Gastroesophageal sphincter (tissue), 4 donors: ENCODE measurements at places on chromosomes 3 and 15. TPM values are rescaled to one million over a fixed set of nuclear protein-coding genes. Genes with fewer than 3 reads are reported as not detected.
A peak's percentile ranks its signal among the peaks of the same experiment; 100 is the strongest.

DNA sequence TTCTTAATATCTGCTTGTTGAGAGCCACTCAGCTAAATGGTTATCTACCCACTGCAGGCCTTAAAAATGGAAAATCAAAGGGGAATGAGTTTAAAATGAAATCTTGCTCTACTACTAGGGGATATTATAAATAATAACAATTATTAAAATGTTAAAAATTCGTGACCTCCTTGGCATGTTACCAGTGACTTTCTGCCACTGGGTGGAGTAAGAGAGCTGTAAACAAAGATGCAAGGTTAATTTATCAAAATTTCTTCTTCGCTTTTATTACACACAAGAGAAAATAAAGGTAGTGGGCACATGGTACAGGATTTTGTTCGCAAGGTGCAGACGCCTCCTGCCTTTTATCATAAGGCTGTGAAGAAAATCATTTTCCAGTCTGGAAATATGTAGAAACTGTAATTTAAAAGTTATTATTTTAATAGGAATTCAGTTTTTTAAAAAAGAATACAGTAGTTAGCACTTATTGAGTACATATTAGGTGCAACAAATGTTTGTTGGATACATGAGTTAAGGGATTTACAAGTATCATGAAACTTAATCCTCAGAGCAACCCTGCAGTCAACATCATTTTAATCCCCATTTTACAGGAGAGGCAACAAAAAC lies 272.6 kb downstream of the SUCLG2 start:
- ATAC-seq = no peak

DNA sequence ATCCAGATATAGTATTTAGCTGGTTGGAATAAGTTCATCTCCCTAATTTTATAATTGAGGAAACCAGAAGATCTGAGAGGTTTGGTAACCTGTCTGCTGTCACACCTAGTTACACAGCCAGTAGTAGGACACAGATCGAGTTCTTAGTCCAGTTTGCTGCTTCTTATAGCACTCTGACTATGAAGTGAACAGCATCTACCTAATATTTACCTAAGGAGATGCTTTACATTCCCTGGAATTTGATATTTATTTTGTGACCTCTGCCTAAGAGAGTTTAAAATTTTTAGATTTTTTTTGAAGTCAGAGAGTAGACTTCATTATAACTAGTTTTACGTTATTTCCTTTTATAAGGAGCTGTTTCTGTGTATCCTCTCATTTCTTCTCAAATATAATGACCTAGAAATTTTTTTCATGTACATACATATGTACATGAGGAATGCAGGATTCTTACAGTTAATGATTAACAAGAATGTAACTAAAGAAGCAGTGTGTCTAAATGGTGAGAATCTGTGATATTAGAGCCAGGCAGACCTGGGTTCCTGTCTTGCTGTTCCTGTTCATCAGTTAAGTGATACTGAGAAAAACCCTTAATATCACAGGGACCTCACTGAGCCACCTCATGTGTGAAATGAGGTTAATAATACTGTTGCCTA lies 4.3 kb downstream of the ARHGEF26 start:
- ATAC-seq = no peak

GRCh38 chr15:60784483-60785254 lies 305.7 kb upstream of the ICE2 start:
- no peak for ATAC-seq

GRCh38 chr3:129732200-129732876 lies 125.9 kb upstream of the PLXND1 start:
- no peak for ATAC-seq

DNA sequence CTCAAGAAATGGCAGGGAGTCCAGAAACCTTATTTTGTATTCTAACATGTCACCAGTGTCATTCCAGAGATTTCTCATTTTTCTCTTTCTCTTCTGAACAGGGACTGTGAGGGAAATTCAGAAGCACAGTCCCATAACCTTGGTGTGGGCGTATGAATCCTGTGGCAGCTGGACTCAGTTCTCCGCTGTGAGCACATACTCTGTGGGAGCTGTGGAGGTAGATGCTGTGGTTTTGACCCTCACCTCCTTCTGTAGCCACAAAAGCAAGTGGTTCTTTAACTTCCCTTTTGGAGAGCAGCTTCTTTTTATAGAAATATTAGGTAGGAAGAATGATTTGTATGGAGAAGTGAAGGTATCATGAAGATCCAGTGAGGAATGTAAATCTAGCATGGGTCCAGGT lies 13.4 kb downstream of the TMEM207 start:
- ATAC-seq = no peak

GRCh38 chr3:33006571-33007286 lies 55.3 kb downstream of the CCR4 start:
- no peak for ATAC-seq

DNA sequence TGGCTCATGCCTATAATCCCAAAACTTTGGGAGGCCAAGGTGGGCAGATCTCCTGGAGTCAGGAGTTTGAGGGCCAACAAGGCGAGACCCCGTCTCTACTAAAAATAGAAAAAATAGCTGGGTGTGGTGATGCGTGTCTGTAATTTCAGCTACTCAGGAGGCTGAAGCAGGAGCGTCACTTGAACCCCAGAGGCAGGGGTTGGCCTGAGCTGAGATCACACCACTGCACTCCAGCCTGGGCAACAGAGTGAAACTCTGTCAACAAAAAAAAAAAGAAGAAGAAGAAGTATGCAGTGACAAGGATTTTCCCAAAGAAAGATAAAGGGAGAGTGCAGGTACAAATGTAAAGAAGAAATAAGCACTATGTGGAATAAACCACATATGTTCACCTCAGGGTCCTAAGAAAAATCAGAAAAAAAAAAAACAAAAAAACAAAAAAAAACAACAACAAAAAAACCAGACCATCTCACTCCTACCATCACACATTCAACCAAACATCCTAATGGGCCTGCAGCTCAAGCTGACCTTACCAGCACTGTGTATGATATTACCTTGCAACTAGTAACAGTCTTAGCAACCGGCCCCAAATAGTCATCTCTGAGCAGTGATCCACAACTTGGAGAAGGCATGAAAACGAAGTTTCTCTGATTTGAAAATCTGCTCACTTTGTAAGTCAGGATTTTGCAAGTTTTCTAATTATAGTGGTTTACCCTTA lies 296.7 kb upstream of the PROK2 start:
- no peak for ATAC-seq

DNA sequence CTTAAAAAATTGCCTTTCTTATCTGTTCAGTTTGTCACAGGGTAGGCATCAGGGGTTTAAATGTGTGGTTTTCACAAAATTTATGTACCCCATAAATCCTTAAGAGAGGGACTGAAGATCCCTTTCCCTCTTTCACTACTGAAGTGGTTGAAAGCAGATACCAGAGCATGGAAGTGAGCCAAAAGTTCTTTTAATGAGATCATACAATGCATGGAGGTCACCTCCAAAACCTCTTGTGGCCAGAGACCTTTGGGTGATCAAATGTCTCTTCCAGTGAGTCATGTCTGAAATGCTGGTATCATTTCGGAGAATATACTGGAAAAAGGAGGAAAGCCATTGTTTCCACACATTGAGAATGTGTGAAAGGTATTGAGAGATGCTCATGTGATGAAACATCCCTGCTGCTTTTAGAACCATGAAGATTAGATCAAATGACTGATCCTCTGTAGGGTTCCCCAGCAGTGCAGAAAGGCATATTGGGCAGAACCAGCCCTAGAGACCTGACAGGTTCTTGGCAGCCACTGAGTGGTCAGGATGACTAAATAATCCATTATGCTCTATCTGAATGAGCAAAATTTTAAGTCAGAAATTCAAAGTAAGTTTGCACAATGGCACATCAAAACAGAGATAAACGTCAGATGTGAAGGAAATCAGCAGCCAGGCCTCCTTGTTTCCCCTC lies 165.8 kb upstream of the SLC2A2 start:
- ATAC-seq = no peak

- no peak for ATAC-seq
These were observed 39.2 kb upstream of the SPSB4 start for GRCh38 chr3:141011997-141012262.

DNA sequence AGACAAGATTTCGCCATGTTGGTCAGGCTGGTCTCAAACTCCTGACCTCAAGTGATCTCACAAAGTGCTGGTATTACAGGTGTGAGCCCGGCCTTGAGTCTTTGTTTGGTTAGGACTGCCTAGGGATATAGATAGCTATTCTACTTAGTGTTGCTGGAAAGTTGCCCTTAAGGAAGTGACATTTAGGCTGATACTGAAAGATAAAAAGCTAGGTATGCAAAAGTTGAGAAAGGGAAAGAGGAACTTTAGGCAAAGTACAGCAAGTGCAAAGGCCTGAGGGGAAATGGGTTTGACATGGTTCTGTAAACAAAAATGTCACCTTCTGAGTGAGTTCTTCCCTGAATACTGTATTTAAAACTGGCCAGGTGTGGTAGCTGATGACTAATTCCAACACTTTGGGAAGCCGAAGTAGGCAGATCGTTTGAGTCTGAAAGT lies 111.5 kb downstream of the ZNF609 start:
- ATAC-seq = no peak

DNA sequence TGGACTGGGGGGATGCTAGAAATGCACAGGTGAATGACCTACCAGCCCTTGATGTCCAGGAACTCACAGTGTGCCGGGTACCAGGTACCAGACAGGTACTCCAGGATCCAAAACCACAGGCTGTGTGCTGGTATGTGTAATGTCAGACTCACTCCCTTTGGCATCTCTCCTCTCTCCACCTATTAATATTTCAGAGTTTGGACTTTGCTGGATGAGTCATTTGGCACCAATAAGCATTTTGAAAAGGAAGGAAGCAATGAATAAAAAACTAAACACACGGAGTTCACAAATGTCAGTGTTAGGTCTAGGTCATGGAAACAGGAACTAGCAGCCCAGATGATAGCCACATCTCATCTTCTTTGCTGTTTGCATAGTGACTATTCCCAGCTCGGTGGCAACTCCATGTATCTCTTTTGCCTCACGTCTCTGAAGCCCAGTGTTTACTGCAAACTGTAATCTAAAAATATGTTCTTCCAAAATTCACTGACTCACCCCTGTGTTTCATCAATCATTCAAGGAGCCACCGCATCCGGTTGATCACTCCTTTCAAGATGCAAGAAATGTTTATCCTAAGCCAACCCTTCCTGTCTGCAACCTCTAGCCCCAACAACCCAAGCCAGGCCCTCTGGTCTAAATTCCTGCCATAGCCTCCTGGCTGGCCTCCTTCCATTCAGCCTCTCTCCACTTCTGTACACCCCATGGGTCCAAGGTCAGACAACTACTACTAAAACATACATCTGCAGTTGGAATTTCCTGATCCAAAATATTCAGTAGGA lies 8.4 kb downstream of the ITGB5 start:
- ATAC-seq = peak; percentile 89

- ATAC-seq = peak; percentile 18
These were observed 481 bp downstream of the ADAMTS17 start for GRCh38 chr15:100341239-100341749.

DNA sequence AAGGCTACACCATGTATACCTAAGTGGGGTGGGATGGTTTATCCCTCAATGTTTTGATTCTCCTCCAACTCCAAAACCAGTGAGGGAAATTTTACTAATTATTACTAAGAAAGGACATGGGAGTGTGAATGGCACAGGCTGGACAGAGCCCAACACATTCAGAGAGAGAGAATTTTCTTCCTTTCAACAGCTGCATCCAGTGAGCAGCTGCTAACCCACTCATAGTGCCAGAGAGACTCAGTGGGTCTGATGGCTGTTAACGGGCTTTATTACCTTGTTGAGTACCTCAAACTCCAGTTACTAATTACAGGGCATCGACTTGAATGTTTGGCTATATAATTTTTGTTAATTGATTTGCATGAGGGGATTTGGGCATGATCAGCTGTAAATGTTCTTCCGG lies 75.8 kb downstream of the RORA start:
- ATAC-seq = no peak

DNA sequence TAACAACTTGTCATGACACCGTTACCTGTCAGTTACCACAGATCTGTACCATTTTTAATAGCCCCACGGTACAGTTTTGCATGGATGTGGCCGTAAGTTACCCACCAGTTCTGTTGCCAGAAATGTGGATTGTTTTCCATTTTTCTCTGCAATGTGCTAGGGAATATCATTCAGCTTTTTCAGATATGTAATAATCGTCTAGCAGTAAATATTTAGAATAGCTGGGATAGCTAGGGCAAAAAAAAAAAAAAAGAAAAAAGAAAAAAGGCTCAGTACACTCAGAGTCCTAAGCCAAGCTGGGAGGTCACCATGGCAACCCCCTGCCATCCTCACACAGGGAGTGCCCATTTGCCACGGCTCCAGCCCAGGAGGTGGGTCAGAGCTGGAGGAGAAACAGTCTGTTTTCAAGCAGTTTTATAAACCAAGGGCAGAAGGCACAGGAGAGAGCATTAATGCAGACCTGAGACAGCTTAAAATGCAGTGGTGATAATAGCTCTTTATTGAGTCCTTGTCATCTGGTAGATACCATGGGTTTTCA lies 25.2 kb downstream of the PAQR5 start:
- no peak for ATAC-seq

DNA sequence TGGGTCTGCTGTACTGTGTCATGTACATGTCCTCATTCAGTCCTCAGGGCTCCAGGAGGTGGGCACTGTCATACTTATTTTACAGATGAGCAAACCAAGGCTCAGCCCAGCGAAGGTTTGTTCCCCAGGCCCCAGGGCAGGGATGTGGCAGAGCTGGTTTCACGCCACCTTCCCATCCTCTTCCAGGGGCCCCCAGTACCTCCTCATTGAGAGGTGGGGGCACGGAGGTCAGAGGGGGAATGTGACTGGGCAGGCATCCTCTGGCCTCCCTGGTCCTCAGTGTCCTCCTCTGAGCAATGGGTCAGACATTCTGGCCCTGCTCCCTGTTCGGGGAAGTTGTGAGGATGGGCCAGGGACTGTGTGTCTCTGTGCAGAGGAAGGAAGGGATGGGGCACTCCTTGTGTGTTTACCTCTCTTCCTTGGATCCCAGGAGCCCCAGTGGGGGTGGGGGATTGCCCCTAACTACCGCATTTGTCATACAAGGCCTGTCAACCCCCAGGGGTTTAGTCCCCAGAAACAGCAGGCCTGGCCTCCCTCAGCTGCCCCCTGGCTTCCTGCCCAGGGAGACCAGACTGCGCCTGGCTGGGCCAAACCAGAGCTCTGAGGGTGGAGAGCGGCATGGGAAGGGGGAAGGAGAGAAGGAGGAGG lies 65.9 kb upstream of the LCTL start:
- no peak for ATAC-seq

GRCh38 chr3:135895734-135896121 lies 69.8 kb upstream of the PPP2R3A start:
- ATAC-seq = no peak

DNA sequence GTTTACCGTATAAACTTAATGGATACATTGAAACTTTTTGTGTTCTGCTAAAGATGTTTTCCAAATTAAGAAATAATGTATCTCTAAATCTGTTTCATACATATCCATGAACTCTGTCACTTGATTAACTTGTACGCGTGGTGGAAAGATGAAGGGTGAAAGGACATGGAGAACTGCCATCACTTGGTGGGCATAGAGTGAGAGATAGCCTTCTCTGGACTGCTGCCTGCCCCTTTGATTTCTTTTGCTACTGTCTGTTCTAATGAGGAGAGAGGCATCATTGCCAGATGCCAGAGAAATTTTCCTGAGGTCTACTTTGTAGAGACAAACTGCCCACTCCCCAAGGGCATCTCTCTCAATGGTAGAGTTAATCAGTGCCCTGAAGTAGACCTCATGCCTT lies 120.5 kb downstream of the SLMAP start:
- no peak for ATAC-seq

- no peak for ATAC-seq
These were observed 94.5 kb downstream of the SEC22A start for GRCh38 chr3:123296261-123296660.

GRCh38 chr15:64746921-64747320 lies 28.5 kb downstream of the RBPMS2 start:
- ATAC-seq = no peak

SOX14 gene
- not detected for total RNA-seq

GOLGA6L10 gene
- total RNA-seq = 1.2 TPM

TTLL13 gene
- not detected for total RNA-seq

PRKCD gene
- 5.5 TPM for total RNA-seq

POPDC2 gene
- 83.8 TPM for total RNA-seq

CAMP gene
- not detected for total RNA-seq

AP3B2 gene
- 2.6 TPM for total RNA-seq
